Activated CD4-positive, alpha-beta T cell treated with anti-CD3 and anti-CD28 coated beads for 4 hours (primary cell): ENCODE measurements at places on chromosomes 16 and 17.

- DNase-seq = no peak
Observed at GRCh38 chr16:35631261-35631945, 2172.0 kb downstream of the TP53TG3F start.

GRCh38 chr16:65832679-65833078 lies 533.8 kb upstream of the CDH5 start:
- no peak for DNase-seq

DNA sequence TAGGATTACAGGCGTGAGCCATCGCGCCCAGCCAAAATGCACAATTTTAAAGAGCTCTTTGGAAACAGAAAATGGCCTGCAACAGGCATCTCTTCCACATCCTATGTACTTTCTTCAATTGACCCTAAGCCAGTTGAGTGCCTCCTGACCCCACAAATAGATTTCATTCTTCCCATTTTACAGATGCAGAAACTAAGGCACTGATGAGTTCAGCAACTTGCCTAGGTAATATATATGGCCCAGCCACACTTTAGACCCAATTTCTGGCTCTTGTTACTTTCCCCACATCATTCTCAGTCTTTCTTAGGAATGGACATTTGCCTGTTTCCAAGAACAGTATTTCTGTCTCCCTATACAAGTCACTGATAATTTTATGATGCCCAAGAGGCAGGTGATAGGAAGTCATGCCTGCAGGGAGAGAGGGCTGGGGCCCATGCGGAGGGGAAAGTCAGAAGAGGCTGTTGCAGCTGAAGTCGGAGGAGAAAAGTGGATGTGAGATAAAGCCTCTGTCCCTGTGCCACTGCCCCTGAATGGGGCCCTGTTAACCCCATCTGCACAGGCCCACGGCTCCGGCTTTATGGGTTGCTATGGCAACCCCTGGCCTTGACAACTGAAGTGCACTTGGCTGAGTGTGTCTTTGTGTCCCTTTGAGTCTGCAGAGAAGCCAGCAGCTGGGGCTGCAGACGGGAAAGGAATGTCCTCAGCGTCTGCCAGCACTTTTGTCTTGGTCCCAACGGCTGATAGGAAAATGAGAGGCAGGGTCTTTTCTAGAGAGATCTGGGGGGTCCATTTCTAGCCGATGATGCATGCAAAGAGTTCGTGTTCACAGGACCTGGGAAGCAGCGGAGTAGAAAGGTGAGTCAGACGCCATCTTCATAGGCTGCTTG lies 45.9 kb downstream of the ABAT start:
- no peak for DNase-seq

DNA sequence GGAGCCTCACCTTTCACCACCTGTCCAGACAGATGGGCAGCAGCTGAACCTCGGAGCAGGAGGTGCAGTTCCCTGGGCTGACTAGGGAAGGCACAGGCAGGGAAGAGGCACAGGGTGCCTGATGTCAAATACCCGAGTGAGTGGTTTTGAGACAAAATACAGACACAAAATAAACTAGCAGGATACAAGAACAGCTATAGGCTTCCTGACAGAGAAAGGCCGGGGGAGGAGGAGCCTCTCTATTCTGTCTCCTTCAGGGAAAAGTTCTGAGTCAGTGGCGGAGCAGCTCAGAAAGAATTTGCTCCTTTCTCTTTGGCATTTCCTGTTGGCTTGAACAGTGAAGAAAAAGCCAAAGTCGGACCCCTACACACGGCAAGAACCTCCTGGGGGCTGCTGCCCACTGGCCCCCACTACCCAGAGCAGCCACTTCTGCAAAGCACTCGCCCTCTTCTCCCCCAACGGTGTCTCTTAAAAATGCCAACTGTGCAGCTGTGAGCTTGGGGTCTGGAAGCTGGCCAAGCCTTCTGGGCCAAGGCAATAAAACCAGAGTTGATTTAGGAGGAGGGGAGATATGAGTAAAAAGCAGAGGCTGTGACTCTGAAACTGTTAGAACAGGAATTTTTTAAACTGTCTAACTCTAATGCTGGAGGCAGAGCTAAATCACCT lies 14.4 kb upstream of the FAAP100 start:
- no peak for DNase-seq

DNA sequence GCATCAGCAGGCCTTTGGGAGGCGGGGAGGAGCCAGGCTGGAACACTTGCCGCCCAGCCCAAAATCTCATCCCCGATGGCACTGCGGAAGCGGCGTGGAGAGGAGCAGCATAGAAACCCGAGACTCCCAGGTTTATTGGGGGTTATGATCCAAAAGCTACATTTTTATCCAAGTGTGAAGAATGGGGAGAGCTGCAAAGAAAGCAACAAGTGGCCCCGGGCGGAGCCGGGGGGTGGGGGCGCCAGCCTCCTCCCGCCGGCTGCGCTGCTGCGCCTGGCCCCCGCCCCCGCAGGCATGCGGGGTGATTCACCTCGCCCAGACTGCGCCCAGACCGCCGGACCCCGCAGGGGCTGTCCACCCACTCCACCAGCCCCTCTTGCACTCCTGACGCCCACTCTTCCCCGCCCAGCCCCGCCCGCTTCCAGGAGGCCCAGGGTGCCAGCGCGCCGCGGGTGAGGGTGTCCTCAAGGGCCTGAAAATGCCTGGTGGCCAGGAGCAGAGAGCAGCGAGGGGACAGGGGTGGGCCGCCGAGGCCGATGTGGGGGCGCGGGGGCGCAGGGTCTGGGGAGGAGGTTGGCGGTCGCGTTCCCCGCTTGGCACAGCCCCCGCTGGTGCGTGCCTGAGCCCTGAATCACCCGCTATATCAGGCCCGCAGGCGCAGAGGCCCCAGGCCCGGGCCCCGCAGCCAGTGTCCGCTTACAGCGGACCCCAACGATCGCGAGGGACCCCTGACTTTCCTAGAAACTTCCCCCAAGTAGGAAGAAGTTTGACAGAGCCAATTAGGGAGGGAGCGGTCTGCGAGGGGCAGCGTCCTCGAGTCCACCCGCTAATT lies 1.3 kb downstream of the CAVIN1 start:
- DNase-seq = peak; percentile 14
